ENCODE measurements at places on chromosomes 1 and 21.

GRCh38 chr1:79796434-79796833 is 789.9 kb upstream of the ADGRL4 start:
- DNase-seq = no peak

DNA sequence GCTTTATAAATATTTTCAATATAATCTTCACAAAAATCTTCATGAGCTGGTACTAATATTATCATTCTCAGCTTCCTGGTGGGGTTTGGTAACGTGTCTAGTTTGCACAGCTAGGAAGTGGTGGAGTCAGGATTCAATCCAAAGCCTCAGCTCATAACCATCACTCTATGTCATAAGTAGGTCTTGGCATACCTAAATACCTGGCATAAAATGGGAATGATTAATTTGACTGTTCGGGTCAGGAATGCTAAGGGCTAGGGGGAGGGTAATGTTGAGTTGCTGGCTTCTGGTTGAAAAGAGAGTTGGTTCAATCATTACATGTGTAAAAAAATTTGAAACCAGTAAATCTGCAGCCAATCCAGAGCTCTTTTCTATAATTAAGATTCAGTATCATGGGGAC is 5.6 kb upstream of the SAMSN1 start:
- DNase-seq = no peak

DNA sequence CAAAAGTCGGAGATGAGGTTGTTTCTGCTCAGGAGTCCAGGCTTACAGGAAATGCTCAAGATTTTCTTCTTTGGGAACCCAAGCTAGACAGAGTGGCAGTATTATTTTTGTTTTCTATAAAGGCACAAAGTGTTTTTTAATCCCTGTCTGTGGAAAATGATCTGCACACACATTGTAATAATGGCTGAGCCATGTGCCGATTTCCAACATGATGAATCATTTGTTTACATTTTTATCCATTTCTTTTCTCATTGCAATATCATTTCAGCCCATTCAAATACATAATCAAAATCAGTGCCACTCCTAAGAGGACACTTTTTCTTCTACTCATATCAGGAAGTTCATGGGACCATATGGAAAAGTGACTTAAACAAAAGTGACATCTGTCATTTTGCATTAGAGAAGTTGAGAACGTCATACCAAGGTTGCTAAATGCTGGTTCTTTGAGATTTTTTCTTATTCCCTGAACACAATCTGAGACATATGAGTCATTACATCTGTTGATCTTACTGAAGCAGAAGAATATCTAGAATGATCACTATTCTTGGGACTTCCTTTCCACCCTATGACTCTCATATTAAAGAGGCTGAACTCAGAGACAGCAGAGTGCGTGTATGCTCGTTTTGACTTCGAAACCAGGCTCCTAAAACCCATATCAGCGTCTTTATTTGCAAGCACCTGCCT is 44.9 kb downstream of the ACTA1 start:
- peak; percentile 30 for DNase-seq

GRCh38 chr1:201602413-201603265 is 63.7 kb downstream of the NAV1 start:
- DNase-seq = peak; percentile 83
